DMS153 (cell line): ENCODE measurements at places on chromosomes 11 and 22.
A peak's percentile ranks its signal among the peaks of the same experiment; 100 is the strongest.

DNA sequence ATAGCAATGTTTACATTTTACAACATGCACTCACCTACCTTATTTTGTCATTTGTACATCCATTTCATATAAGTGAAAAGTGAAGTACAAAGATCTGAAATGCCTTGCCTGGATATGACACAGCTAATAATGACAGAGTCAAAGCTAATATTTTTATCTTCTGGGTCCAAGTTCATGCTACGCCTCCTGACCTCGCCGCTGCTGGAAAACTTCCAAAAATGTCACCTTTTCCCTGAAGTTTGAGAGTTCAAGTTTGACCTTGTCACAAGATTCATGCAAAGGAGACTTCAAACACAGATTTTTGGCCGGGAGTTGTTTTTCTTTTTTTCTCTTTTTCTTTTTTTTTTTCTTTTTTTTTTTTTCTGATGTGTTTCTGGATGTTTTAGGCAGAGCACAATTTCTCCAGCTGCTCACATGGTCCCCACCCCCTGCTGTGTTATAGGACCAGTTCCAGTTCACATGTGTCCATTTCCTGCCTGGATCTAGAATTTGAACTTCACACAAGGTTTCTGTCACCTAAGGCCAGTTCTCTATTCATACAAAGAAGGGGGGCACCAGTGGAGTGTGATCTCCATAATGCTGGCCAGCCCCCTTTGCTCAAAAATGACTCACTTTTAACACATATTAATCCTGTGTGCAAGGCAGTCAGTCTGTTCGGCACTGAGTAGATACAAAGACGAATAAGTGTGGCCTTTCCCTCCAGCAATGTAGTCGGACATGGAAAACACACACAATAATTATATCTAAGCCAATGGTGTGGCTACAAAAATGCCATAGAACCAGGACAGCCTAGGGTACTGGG is 546.8 kb downstream of the BUD13 start:
- DNase-seq, result no peak

DNA sequence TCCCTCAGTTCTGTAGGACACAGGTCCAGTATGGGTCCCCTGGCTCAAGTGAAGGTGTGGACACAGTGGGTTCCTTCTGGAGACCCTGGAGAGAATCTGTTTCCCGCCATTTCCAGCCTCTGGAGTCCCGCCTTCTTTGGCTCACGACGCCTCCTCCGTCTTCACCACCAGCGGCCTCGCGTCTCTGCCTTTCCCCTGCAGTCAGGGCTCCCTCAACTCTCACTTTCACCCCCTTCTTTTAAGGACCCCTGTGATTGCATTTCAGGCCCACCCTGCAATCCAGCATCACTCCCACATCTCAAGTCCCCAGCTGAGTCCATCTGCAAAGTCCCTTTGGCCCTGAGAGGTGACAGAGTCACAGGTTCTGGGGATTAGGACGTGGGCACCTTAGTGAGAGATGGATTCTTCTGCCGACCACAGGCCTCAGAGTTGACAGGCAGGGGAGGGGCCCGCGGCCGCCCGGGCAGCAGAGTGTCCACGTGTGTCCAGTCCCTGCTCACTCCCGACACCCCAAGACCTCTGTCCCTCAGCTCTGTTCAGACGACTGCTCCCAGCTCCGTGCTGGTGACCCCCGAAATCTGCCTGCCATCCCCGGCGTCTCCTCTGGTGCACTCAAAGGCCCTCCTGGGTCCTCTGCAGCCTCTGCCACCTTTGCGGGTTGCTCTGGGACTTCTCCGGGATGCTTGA is 36.9 kb upstream of the KRTAP5-7 start:
- DNase-seq, result no peak

- DNase-seq, result no peak
These were observed 49.2 kb upstream of the OR4B1 start for GRCh38 chr11:48167380-48167779.

GRCh38 chr11:15590132-15590531 is 475.4 kb downstream of the INSC start:
- DNase-seq, result no peak

DNA sequence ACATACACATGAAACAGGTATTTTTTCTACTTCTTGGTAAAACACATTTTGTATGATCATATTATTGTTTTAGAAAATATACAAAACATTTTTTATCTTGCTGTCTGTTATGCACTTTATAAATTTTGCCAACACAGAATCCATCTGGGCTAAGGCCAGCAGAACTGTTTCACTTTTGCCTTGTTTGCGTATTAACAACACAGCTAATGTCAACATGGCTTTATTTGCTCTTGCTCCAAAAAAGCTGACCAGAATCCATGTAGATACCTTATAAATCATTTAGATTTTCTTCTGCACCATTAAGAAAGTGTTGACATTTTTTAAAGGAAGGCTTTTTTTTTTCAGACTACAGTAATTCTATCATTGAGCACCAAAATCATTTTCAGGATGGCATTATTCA is 58.1 kb upstream of the PGR start:
- DNase-seq, result no peak

DNA sequence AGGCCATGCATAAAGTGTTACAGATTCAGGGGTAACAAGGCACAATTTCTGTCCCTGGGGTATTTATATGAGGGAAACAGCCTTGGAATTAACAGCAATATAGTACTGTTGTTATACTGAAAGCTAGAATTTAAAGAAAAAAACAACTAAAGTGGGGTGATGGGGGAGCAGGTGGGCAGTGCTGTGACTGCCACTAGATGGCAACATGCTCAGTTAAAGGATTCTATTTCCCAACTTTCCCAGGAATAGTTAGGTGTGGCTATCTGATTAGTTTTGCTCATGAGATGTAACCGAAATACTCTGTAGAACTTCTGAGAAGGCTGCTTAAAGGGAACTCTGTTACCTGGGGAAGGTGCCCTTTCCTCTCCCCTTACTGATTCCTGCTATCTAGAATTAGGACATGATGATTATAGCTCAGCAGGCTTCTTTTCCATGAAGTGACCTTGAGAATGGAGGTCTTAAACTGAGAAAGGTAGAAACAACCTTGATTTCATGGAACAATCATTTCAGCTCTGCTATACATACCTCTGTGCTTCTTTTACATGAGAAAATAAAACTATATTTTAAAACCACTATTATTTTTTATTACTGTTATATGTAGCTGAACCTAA is 102.6 kb downstream of the RELT start:
- DNase-seq, result no peak

DNA sequence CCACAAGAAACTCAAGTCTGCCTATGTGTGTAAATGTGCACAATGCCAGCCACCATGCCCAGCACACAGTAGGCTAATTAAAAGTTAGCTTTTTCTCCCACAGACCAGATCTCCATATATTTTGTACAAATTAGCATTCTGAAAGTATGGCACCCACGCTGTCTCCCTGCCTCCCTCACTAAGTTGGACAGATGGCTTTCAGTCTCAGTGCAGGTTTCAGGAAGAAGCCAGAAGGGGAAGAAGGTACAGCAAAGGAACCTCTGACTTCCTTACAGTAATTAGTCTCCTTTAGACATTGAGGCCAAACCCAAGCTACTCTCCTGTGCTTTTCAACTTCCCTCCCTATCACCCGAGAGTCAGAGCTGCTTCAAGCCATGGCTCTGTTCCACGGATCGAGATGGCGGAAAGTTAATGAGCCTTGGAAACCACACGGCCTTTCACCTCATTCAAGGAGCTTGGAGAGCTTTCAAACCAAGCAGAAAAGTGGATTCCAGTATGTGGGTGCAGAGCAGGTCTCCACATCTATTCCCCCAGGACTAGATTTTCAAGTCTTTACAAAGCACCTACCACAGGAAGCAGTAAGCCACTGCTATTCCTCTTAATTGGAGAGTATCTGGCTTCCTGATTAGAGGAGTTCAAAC is 221.1 kb upstream of the NARS2 start:
- peak; percentile 15 for DNase-seq

- DNase-seq, result no peak
These were observed 32.0 kb downstream of the NEFH start for GRCh38 chr22:29512031-29512430.

- DNase-seq, result no peak
These were observed 59.4 kb upstream of the CD44 start for GRCh38 chr11:35079611-35080010.

DNA sequence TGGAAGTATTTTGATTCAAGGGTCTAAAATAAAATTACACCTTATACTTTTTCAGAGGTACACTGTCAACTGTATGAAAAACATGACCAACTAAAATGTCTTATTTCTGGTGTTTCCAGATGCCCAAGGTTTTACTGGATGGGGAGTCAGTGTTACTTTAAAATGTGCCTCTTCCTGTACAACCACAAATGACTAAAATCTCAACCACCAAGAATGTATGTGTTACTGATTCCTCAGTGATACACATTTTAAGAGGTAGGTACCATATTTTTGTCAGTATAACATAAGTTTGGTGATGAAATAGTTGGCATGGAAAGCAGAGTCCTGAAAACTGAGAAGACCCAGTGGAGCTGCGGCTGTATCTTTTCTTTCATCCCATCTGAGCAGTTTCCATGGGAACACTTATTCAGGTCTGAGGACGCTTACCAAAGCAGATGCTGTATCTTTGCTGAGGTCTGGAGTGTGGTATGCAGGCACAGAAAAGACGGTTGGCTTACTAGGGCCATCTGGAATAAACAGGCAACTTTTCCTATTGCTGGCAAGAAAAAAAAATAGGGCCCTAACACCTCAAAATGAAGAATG is 21.2 kb upstream of the TP53AIP1 start:
- no peak for DNase-seq

DNA sequence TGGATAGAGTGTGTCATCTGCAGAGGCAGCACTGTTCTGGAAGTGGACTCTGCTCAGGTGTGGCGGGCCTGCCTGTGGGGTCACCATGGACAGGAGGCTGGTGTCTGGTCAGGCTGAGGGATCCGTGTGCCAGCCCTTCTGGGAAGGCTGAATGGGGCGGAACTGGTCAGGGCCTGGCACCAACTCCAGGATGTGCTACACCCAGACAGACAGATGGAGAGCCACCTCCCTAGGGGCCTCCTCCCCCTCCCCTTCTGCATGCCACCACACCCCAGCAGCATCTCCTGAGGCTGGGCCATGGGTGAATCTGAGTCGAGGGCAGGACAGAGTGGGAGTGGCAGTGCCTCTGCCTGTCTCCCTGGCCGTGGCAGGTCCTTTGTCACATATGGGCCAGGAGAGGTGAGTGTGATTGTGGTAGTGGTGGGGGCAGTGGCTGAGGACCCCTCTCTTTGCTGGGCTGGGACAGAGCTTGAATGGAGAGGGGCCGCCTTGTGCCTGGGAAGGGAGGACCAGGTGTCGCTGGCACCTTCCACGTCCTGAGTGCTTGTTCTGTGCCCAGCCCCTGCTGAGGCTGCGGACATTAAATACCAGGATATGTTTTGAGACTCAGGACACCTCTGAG is 29.1 kb downstream of the ST3GAL4 start:
- no peak for DNase-seq

DNA sequence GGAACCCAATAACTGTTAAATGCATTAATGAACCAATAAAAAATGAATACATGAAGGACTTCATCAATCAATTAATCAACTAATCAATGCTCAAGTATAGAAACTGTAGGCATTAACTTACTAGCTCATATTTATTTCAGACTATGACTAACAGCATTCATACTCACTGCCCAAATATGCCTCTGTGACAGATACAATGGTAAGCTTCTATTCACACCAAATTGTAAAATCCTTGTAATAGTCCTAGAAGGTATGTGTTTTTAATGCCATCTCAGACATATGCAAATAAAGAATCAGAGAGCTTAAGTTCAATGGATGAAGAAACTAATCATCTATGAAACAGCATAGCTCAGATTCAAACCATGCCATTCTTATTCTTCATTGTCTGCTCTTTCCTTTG is 1253.6 kb upstream of the TENM4 start:
- no peak for DNase-seq

DNA sequence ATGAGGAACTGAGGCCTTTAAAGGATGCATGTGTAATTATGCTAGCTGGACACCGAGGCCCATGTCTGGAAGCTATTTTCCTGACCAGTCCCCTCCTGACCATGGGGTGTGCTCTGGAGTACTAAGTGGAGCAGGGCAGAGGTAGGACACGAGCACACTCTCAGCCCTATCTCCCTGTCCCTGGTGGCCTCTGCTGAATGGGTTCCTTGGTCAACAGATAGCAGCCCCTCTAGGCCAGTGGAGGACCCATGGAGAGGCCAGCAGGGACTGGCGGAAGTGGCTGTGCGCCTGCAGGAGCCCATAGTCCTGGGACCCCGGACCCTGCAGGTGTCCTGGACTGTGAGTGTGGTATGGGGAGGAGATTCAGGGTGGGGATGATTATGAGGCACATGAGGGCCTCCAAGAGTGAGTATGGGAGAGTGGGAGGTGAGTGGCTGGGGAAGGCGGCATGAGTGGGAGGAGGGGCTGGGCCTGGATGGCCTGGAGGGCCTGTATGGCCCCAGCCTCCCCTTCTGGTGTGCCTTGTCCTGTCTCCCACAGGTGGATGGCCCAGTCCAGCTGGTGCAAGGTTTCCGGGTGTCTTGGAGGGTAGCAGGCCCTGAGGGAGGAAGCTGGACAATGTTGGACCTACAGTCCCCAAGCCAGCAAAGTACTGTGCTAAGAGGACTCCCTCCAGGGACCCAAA is 9.5 kb downstream of the ROBO3 start:
- DNase-seq, result no peak

DNA sequence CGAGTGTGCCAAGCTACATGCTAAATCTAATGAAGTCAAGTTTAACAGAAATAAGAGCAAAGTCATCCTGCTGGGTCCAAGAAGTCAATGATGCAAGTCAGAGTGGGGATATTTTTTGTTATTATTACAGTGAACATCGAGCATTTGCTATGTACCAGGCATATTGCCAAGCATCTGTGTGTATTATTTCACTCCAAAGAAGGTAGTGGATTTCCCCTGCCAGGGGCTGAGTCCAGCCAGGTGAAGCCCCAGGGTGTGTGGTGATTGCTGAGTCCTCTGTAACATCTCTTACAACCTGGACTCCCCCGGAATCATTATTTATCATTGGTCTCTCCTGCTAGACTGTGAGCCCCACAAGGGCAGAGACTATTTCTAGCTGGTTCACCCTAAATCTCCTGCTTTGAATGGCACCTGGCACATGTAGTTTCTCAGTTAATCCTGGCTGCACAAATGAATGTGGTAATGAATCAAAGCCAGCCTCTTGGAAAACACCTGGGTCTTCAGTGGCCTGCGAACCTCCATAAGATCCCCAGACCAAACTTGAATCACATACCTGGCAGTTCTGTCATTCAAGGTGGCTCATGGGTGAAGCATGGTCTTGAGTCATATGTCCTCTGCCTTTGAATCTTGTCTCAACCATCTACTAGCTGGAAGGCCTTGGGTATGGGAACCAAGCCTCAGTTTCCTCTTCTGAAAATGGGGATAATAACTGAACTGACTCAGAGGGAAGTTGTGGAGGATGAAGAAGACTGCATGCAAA is 549.2 kb downstream of the MIAT start:
- DNase-seq, result no peak

GRCh38 chr11:257766-258493 is 20.3 kb upstream of the NLRP6 start:
- DNase-seq, result no peak

DNA sequence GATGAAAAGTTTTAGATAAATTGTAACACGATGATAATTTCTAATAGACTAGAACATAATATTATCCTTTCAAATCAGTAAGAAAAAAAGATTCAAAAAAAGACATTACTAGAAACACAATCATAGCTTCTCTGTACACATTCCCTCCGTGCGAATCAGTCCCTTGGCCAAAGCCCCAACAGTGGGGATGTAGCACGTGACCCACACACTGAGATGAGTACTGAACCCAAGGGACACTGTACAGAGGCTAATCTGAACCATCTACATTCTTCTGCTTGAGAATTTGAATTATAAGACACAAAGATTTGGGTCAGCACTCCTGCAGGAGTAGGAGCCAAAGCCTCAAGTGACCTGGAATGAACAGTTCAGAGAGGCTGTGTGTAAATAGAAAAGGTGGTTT is 353.7 kb downstream of the INSC start:
- DNase-seq, result no peak

- DNase-seq, result no peak
These were observed 21.5 kb downstream of the SHISAL1 start for GRCh38 chr22:44291265-44291664.
